Smooth muscle cell of the brain vasculature (primary cell): ENCODE measurements at places on chromosomes 11 and 22.

- no peak for DNase-seq
Measured at GRCh38 chr11:104033561-104033960, 2.9 kb upstream of the DDI1 start.

- no peak for DNase-seq
Measured at GRCh38 chr22:46972901-46973831, 210.7 kb downstream of the TBC1D22A start.

DNA sequence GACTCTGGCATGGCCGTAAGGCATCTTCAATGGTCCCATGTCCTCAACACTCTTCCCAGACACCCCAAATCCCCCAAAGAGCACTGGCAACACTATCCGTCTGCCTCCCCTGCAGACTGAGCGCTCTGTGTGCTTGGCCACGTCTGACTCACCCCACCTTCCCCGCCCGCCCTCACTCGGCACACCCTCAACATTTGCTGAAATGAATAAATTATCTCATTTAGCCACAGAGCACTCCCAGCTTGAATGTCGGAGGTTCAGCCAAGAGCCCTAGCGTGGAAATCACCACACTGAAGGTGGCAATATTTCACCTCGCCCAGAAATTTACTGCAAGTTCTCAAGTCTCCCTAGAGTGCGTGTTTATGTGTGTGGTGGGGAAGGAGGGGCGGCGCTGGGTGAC lies 46.6 kb upstream of the TCF20 start:
- DNase-seq, result no peak

DNA sequence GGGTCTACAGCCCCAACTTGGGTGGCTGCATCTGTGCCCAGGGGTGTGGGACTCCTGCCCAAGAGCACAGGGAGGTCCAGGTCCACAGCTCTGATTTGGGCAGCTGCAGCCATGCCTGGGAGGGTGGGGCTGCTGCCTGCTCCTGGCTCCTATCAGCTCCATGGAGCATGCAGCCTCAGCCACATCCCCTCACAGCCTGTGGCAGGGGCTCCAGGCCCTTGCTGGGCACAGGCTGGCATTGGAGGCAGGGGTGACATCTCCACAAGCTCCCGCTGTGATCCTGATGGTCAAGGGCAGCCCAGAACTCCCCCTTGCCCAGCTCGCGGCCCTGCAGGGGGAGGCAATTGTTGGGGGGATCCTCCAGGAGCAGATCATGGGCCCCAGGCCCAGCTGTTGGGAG lies 6.3 kb upstream of the OR56A4 start:
- DNase-seq, result no peak

GRCh38 chr11:100681064-100681502 lies 6.0 kb upstream of the ARHGAP42 start:
- peak; percentile 15 for DNase-seq

DNA sequence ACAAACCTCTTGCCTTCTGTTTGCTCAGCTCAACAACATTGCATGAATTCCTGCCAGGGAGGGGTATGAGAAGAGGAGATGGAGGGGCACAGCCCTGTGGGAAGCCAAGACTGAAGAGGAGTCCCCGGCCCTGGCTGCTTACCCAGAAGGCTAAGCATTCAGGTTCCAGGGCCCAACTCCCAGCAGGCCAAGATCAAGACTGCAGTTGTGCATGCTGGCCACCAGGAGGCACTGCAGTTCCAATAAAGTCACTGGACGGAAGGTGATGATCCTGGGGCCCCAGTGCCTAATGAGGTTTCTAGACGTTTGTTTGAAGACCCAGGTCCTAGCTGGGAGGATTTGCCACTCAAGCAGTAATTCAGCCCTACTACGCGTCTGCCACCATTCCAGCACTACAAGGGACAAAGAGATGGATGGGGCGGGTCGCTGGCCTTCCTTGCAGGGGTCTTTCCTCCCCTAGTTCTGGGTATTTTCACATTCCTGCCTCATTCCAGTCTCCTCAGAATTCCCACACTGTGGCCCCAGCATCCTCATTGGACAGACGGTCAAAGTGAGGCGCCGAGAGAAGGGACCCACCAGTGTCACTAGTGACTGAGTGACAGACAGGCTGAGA lies 23.6 kb downstream of the ALX4 start:
- DNase-seq, result no peak

DNA sequence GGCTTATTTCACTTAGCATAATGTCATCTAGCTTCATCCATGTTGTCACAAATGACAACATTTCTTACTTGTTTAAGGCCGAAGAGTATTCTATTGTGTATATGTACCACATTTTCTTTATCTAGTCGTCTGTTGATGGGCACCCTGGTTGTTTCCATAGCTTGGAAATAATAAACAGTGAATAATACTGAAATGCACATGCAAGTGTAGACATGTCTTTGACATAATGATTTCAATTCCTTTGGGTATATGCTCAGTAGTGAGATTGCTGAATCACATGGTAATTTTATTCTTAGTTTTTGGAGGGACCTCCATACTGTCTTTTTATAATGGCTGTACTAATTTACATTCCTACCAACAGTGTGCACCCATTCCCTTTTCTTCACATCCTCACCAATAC lies 508.0 kb downstream of the NELL1 start:
- DNase-seq, result no peak
